ENCODE measurements at places on chromosomes 13 and 19.

GRCh38 chr19:791007-791566 is 6.2 kb upstream of the PTBP1 start:
- DNase-seq = no peak

DNA sequence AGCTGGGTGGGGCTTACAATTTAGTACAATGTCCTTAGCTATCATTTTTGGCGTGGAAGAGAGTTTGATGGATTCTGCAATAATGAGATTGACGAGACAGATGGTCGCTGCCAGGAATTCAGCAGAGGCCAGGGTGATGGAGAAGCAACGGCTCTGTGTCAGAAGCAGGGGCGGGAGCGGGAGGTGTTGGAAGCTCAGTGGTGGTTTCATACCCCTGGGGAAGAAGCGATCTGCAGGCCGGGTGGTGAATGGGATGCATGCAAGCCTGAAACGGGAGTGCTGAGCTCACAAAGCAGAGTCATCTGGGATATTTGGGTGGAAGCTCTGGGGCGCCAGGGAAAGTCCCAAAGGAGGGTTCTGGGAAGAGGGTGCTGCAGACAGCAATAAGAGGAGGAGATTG is 370.8 kb downstream of the ZNF536 start:
- DNase-seq = no peak

GRCh38 chr13:81318231-81319019 is 977.5 kb upstream of the SPRY2 start:
- no peak for DNase-seq

DNA sequence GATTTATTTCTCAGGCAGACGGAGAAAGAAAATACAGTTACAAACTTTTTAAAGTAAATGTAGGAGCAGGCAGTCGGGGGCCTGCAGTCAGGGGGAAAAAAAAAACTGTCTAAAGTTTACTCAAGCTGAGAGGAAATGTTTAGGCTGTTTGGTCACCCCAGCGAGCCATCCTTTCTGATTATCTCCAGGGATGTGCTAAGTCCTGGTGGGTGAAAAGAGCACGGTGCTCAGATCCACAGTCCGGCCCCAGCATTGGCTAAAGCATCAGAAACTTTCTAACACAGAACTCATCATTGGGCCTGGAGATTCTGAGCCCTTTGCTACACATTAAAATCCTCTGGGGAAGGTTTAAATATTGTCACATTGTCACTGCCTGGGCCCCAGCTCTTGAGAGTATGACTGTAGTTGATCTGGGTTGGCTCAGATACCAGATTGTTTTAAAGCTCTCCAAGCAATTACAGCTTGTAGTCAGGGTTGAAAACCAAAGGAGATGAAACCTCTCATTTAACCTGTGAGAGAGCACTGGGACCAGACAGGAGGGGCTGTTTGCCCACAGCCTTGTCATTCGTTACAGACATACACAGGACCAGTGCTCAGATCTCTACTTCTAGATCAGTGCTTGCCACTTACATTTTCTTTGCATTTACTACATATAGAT is 131.1 kb upstream of the HTR2A start:
- DNase-seq = no peak

- DNase-seq = no peak
These were observed 865 bp downstream of the ZNF382 start for GRCh38 chr19:36605877-36606478.

Data from muscle of arm (tissue), 14 donors.